ENCODE measurements at places on chromosomes 11 and 22.

DNA sequence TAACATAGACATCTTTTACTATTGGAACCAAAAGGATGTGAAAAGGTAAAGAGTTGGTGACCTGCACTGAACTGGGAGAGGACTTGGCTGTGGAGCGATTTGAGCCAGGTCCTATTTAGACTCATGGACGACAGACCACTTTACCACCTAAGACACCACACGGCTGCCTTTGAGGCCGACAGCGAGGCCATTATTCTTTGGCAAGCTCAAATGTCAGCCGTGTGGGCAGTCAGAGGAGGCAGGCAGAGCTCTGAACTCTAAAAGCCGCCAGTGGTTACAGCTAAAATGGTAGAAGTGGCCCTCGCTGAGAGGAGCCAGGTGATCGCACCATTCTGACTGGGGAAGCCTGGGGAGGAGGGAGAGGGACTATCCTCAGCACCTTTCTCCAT lies 50.5 kb downstream of the SCUBE1 start:
- no peak for DNase-seq

GRCh38 chr11:8217926-8218325 lies 45.8 kb downstream of the LMO1 start:
- no peak for DNase-seq

DNA sequence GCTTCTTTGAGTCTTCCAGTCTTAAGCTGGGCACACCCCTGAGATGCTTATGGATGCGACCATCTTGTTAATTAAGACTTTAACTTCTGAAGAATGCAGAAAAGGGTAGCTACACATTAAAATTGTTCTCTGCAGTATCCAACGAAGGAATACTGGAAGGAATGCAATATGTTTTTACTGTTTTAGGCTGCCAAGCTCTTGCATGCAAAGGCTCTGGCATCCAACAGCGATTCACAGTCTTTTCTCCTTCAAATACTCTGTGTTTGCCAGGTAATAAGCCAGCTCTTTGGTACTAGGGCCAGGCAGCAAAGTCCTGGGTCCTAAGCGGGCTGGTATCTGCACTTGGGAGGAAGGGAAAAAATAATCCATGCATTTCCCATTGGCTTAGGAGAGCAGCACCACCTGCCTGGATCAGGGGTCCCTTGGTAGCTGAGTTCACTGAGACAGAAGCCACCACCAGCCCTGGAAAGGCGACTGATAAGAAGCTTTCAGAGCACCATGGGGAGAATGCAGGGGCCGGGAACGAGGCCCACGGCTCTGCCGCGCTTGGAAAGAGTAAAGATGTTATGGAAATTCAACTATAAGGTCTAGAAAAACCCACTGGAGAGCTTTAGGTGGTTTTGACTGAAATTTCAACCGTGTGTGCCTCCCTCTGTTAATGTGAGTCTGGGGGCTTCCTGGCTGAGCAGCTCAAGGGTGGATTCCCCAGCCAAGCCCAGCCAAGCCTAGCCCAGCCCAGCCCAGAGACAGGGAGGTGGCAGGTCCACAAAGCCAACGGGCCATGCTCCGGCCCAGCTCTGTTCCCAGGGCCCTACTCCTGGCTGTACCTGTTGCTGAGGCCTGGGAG lies 67.0 kb upstream of the CCND1 start:
- DNase-seq: no peak

- DNase-seq: no peak
These were observed 3.0 kb downstream of the CYP2D6 start for GRCh38 chr22:42127606-42128005.

DNA sequence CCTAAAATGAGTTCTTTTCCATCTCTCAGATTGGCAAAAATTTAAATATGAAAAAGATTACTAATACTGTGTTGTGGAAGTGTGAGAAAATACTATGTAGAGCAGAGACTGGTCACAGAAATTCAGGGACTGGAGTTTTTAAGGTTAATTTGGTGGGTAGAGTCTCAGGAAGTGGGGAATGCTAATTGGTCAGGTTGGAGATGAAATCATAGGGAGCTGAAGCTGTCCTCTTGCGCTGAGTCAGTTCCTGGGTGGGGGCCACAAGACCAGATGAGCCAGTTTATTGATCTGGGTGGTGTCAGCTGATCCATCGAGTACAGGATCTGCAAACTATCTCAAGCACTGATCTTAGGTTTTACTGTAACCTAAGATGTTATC lies 29.4 kb upstream of the TMEM86A start:
- no peak for DNase-seq
